Stimulated activated CD4-positive, alpha-beta T cell treated with anti-CD3 and anti-CD28 coated beads, Interleukin-15, amount 100 ng/mL, for 48 hours (primary cell): ENCODE measurements at places on chromosomes 11 and 22.

DNA sequence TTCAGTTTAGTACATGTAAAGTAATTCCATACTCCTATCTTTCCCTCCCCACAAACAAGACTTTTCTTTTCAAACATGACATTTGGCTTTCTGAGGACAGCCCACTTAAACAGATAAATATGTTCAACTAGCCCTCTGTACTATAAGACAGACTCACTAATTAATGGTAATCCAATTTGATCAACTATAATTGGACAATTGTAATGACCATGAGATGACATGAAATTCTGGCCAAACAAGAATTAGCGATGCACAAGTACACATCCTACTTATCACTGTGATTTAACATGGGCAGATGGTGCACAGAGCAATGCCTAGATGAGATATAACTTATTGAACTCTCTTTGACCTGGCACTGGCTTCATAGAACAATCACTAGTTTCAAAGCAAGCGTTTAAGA, 1033.7 kb upstream of the CCDC90B start:
- no peak for DNase-seq

- no peak for DNase-seq
Measured at GRCh38 chr22:19407649-19408606, 23.6 kb downstream of the HIRA start.

GRCh38 chr22:43262990-43263644, 76.2 kb upstream of the TTLL12 start:
- no peak for DNase-seq

GRCh38 chr11:38839071-38839470, 2241.0 kb upstream of the RAG2 start:
- DNase-seq: no peak

- no peak for DNase-seq
Measured at GRCh38 chr11:61787928-61788491, 4.4 kb downstream of the TMEM258 start.

DNA sequence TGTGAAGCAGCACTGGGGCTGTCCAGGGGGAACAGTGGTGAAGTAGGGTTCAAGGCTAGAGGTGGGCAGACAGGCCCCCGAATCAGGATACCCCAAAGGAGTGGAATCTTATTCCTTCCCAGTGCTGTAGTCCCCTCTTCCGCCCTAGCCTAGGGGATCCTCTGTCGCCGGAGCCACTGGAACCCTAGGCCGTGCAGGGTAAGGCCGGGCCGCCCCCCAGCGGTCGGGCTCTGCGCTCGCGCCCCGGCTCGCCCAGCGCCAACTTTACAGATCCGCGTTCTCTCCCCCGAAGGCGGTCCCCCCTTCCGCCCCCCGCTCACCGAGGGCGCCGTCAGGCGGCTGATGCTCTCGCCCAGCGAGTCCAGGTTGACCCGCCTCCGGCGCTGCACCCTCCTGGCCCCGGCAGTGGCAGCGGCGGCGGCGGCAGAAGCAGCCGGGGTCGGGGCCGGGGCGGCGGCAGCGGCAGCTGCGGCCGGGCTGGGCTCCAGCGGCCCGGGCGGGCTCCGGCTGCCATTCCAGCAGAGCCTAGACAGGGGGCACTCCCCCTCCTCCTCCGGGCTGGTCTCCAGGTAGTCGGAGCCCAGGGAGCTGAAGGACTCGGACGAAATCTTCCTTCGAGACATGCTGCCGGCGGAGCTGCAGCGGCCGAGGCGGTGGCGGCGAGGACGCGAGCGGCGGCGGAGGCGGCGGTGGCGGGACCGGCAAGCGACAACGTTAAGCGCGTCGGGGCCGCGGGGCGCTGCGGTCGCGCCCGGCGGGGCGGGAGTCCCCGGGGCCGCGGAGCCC, 650 bp downstream of the GUCY1A2 start:
- no peak for DNase-seq
